ENCODE measurements at places on chromosomes 11 and 22. TPM values are rescaled to one million over a fixed set of nuclear protein-coding genes. Genes with fewer than 3 reads are reported as not detected.

SLC25A18 gene
- total RNA-seq, result 2.5 TPM

GGT5 gene
- total RNA-seq, result 2.3 TPM

DTX4 gene
- total RNA-seq, result 38.7 TPM

ACR gene
- not detected for total RNA-seq

CHRDL2 gene
- total RNA-seq, result not detected

OR4C45 gene
- total RNA-seq, result not detected

B3GAT1 gene
- total RNA-seq, result 45.7 TPM

ART1 gene
- total RNA-seq, result not detected

UBASH3B gene
- total RNA-seq, result 57.3 TPM

ZNF214 gene
- 13.1 TPM for total RNA-seq

HORMAD2 gene
- 0.27 TPM for total RNA-seq

TMA7B gene
- not detected for total RNA-seq

IL10RA gene
- total RNA-seq, result 3.0 TPM

TSSK2 gene
- not detected for total RNA-seq

CHID1 gene
- total RNA-seq, result 28.4 TPM

MMP13 gene
- 0.18 TPM for total RNA-seq

EMID1 gene
- total RNA-seq, result 8.0 TPM

RPL27A gene
- total RNA-seq, result 430 TPM

MMP27 gene
- not detected for total RNA-seq

LARGE1 gene
- total RNA-seq, result 31.8 TPM

TRIM49 gene
- total RNA-seq, result not detected

NELL1 gene
- total RNA-seq, result 58.3 TPM

MAP6 gene
- 92.6 TPM for total RNA-seq

SAA2 gene
- not detected for total RNA-seq

NDUFV1 gene
- 106 TPM for total RNA-seq

DAGLA gene
- 6.8 TPM for total RNA-seq

BIK gene
- total RNA-seq, result 0.91 TPM

HPX gene
- 4.4 TPM for total RNA-seq

BATF2 gene
- 0.18 TPM for total RNA-seq

JOSD1 gene
- 36.9 TPM for total RNA-seq

LRRC55 gene
- 12.7 TPM for total RNA-seq

KRTAP5-9 gene
- total RNA-seq, result not detected

TYR gene
- total RNA-seq, result 0.09 TPM

E2F8 gene
- total RNA-seq, result 1.6 TPM

CARD10 gene
- total RNA-seq, result 3.4 TPM

XKR3 gene
- total RNA-seq, result not detected

MOGAT2 gene
- 0.27 TPM for total RNA-seq

LBHD1 gene
- total RNA-seq, result 5.1 TPM

HOATZ gene
- not detected for total RNA-seq

PHOX2A gene
- total RNA-seq, result not detected

MS4A6E gene
- total RNA-seq, result not detected

PKDREJ gene
- total RNA-seq, result under 0.01 TPM

SCN2B gene
- 4.2 TPM for total RNA-seq

INS gene
- not detected for total RNA-seq

OR4A16 gene
- not detected for total RNA-seq

CTTN gene
- 119 TPM for total RNA-seq

HBG2 gene
- total RNA-seq, result 1,342 TPM

MISFA gene
- total RNA-seq, result 5.8 TPM

GLYATL2 gene
- total RNA-seq, result 2.4 TPM

GAB2 gene
- total RNA-seq, result 16.7 TPM

KCNJ11 gene
- 10.9 TPM for total RNA-seq

NCAM1 gene
- 421 TPM for total RNA-seq

MAPK8IP1 gene
- 48.7 TPM for total RNA-seq

LRP4 gene
- 21.2 TPM for total RNA-seq

OR10D3 gene
- total RNA-seq, result not detected

MUC5B gene
- 0.18 TPM for total RNA-seq
